HEK293T (cell line): ENCODE measurements at places on chromosomes 11 and 22.

DNA sequence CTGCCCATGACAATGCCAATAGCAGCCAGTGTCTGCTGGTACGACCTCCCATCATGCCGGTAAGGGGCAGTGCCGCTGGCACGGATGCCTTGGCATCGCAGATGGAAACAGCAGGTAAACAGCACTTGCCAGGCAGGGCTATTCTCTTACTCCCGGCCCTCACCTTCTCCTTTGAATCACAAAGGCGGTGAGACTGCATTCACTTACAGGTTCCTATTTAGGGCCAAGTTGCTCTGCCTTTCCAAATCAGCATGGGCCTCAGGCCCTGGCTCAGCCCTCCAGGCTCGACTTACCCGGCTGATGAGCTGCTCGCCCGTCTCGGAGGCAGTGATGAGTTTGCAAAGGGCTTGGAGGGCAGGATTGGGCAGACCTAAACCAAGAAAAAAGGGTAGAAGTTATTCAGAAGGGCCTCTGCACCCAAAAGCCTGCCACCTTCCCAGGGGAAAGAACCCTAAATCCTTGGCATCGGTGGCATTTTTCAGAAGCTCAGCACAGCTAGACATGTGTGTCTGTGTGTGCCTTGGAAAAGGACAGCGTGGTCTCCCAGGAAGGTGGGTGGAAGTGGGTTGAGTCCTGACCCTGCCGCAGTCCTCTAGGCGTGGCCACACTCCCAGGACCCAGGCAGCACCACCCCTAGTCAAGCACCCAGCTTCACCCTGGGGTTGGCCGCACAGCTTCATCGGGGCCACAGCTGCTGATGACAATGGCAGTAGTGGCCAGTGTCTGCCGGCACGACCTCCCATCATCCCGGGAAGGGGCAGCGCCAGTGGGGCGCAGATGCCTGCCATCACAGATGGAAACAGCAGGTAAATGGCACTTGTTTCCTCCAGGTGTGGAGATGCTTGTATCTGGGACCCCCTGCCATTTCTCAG lies 73.5 kb upstream of the PITPNB start:
- no peak for DNase-seq

GRCh38 chr11:720642-721246 lies 14.7 kb downstream of the EPS8L2 start:
- no peak for DNase-seq

- no peak for DNase-seq
Observed at GRCh38 chr11:70521475-70522308, 123.4 kb downstream of the CTTN start.

DNA sequence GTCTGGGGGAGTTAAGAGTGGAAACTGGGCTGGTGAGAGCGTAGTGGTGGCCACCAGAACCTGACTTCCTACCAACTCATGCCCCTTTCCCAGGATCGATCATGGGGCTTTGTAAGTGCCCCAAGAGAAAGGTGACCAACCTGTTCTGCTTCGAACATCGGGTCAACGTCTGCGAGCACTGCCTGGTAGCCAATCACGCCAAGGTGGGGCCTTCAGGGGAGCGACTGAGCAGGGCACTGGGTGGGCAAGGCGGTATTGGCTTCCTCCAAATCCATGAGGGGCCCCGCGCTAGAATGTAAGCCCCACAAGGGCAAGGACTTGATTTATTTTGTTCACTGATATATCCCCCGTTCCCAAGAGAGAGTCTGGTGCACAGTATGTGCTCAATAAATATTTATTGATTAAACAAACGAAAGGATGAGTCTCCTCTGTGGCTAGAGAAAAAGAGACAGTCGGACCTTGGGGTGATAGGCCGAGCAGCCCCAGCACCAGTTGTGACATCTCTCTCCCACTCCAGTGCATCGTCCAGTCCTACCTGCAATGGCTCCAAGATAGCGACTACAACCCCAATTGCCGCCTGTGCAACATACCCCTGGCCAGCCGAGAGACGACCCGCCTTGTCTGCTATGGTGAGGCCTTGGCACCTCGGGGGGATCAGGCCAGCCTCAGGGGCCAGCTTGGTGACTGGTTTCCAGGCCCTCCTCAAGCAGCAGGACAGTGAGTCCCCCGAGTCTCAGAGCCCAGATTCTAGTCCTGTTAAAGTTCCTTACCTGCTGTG lies 765 bp downstream of the ZFPL1 start:
- DNase-seq, result no peak

- no peak for DNase-seq
Observed at GRCh38 chr11:118003456-118003855, 17.3 kb downstream of the IL10RA start.

DNA sequence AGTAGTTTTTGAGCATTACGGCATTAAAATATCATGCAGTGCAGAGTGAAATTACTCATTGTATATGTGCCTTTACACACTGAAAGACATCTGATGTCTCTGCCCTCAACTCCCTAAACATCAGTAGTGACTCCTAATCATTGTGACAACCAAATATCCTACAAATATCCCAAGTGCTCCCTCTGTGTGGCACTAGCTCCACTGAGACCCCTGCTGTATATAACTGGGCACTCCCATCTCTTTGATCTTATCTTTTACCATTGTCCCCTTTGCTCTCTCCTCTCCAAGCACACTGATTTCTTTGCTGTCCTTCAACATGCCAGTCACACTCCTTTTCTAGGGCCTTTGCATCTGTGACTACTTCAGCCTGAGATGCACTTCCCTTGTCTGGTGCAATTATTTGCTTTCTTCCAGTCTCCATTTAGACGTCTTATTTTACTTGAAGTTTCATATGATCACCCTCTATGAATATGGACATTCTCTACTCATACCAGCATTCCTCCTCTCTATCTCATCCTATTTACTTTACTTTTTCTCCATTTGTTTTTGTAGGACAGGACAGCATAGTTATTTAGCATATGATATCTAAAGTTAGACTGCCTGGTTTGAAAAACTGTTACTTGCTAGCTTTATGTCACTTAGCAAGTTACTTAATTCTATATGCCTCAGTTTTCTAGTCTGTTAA lies 2.4 kb downstream of the SLC5A12 start:
- no peak for DNase-seq

DNA sequence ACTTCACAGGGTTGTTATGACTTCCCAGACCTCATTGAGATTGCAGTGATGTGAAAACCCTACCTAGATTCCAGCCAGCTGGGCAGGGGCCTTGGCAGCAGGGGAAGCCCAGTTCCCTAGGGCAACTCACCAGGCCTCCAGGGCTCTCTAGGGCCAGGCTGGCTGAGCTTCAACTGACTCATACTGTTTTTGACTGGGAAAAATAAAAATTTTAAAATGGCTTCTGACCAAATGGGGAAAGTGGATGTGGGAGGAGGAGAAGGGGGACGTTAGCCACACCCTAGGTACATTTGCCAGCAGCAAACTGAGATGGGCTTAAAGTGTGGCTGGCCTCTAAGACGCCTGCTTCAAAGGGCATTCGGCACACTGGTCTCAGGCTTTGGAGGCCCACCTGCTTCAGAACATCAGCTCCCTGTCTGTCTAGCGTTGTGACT lies 39.0 kb downstream of the BMAL1 start:
- no peak for DNase-seq

- DNase-seq, result no peak
Observed at GRCh38 chr11:94106716-94107115, 21.9 kb upstream of the PANX1 start.

- DNase-seq, result no peak
Observed at GRCh38 chr11:130386056-130386455, 42.4 kb downstream of the ADAMTS8 start.

GRCh38 chr11:131580476-131580875 lies 210.1 kb downstream of the NTM start:
- no peak for DNase-seq

DNA sequence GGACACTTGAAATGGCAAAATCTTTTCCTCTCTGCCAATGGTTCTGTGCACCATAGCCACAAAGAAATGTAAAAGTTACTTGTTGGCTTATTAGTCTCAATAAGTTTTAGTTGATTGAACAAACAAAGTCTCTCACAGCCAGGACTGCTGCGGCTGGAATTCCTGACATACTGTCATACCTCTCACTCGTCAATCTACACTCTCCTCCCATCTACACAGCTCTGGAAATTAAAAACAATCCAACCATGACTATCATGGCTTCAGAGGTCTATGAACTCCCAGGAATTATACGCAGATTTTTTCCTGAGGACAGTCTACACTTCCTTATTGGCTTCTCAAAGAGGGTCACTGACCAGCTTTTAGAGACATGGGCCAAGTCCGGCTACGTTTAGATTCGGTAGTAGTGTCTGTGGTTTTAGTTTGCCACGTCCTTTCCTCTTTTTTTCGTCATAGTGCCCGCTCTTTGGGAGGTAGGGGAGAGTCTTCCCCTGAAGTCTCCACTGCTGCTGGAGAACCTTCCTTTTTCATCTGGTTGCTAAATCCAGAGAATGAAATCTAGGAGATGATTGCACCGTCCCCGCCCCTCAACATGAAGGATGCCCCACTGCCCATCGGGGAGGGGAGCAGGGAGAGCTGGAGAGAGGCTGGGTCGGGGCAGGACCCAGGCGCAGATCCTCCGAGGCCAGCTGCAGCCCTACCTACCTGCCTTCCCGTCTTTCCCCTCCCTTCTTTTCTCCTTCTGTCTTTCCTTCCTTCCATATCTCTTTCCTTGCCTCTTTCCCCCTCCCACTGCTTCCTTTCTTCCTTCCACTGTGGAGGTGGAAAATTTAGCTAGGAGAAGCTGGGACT lies 1.0 kb upstream of the PLEKHB1 start:
- DNase-seq, result no peak

GRCh38 chr22:21791635-21792625 lies 56.3 kb upstream of the YPEL1 start:
- no peak for DNase-seq

- DNase-seq, result no peak
Observed at GRCh38 chr11:119650251-119650650, 78.7 kb downstream of the NECTIN1 start.

DNA sequence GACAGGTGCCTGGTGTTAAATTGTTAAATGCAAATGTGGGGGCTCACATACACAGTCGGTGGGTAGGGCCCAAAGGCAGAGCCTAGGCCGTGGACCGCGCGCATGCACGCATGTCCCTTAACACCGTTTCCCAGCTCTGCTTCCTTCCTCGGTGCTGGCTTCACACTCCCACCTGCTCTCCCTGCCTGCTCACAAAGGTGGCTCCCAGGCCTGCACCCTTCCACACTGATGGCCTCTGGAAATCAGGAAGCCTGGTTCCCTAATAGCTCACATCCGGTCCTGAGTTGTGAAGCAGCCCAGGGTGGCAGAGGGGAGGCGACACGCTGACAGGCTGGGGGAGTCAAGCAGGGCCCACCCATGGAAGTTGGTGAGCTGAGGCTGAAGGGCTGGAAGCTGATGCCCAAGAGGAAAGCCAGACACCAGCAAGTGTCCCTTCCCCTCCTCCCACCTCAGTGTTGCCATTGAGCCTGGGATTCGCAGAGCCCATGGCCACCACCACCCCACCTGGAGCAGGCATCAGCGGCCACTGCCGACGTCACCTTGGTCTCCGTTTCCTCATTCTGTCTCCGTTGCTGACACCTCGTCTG lies 13.7 kb upstream of the CTTN start:
- no peak for DNase-seq

GRCh38 chr11:113375402-113375801 lies 12.2 kb upstream of the ANKK1 start:
- DNase-seq, result no peak

- DNase-seq, result no peak
Observed at GRCh38 chr11:120339394-120339890, 3.2 kb downstream of the ARHGEF12 start.

DNA sequence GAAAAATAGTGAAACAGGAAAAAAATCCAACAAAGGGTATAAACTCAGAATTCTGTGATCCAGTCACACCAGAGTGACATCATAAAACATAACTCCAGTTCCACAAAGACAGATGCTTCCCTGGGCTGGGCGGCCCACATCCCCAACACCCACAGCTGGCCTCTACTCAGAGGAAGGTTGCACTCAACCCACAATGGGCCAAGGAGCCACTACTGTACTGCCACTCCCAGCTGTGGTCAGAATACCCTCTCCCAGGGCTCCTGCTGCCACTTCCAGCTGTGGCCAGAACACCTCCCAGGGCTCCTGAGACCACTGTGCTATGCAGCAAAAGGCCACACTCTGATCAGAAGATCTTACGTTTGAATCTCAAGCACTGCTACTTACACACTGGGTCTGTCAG lies 18.3 kb downstream of the SMCO4 start:
- no peak for DNase-seq

DNA sequence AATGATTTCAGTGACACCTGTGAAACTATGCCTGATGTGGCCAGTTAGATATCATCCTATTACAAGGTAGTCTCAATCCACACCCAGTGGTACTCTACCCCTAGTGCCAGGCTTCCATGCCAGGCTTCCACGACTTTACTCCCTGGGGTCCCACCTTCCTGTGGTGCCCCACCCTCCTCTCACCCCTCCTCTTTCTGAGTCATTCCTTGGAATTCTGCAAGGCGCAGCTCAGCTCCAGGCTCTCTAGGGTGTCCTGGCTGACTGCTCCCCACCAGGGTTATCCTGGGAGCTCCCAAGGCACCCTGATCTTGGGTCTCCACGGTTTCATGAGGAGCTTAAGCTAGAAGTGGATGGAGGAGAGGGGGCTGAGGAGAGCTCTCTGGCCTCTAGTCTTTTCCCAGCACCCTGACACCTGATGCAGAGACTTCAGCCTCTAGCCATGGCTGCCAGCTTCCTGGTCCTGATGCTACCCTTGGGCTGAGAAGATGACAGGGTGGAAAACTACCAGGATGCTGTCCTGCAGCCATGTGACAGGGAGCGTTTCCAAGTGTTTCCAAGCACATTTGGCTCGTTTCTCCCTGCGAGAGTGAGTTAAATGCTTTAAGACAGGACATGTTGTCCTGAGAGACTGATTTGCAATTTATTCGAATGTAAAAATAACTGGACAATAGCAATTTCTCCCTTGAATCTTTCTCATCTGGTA lies 1461.2 kb downstream of the TBC1D22A start:
- DNase-seq, result no peak

DNA sequence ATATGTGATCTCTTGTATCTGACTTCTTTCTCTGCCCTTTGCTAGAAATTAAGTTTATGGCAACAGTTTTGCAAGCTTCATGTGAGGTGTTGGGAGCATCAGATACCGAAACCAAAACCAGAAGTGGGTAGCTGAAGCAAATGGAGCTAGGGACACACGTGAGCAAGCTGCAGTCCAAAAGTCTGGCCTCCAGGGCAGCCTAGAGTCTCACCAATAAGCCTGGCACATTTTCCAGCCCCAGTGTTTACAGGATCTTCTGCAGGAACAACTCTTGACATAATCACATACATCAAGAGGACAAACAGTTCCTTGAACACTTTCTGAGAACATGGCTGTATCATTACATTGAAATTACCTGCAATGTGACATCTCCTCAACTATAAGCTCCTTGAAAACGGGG lies 114.1 kb downstream of the LARGE1 start:
- DNase-seq, result no peak

GRCh38 chr11:12174128-12174476 lies 63.7 kb downstream of the MICAL2 start:
- no peak for DNase-seq
